Karpas-422 (cell line): ENCODE measurements at places on chromosomes 1 and 21. TPM values are rescaled to one million over a fixed set of nuclear protein-coding genes. Genes with fewer than 3 reads are reported as not detected.

DNA sequence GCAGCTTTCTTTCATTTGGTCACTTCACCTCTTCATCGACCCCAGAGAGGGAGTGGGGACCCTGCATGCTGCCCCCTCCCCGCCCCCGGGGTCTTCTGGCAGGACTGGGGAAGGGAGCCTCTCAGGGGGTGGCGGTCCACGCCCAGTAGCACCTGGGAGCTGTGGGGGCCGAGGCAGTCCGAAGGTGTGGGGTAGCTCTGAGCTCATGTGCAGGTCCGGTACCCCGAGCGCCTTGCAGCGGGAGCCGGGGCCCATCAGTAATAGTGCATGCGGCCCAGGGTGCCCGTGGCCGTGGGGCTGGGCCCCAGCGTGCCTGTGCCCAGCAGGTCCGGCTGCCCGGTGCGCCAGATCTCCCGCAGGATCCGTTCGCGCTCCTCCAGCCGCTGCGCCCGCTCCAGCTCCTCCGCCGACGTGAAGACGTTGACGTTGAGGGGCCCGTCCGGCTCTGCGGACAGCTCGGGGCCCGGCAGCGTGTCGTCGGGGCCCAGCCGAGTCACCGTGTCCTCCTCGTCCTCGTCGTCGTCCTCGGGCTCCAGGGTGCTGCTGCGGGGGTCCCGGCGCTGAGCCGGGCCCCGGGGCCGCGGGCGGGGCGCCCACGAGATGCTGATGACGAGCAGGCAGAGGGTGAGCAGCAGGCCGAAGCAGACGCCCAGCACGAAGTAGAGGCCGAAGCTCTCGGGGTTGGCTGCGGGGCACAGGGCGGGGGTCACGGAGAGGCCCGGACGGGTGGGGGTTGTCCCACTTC is 1.2 kb downstream of the EVA1B start:
- no peak for DNase-seq
- peak overlapping the region; percentile 63; the same call in 1 of the 2 replicates for H3K4me3 ChIP-seq
- H3K27me3 ChIP-seq: no peaks in the 10 kb centered on the region
- H3K4me1 ChIP-seq: peaks cover 24% of the 10 kb centered on the region
- H3K36me3 ChIP-seq: no peaks in the 10 kb centered on the region

DNA sequence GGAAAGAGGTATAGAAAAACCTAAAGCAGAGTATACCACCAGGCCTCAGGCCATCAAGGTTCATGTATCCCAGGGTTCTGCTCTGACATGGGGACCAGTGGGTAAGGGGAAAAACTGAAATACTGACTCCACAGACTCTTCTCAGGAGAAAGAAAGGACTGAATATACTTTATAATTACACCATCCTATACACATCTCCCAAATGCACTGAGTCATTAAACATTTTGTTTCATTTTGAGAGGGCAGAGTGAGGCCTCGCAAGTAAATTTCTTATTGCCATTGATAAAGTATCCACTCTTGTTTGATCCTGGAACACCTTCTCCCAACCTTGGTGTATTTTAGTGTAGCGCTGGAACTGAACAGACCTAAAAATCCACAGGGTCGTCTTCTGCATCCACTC is 247.9 kb downstream of the SLC45A1 start:
- peaks cover 2% of the 10 kb centered on the region for H3K4me1 ChIP-seq
- H3K27me3 ChIP-seq: no peaks in the 10 kb centered on the region
- no peak for DNase-seq
- no peaks in the 10 kb centered on the region for H3K36me3 ChIP-seq

DNA sequence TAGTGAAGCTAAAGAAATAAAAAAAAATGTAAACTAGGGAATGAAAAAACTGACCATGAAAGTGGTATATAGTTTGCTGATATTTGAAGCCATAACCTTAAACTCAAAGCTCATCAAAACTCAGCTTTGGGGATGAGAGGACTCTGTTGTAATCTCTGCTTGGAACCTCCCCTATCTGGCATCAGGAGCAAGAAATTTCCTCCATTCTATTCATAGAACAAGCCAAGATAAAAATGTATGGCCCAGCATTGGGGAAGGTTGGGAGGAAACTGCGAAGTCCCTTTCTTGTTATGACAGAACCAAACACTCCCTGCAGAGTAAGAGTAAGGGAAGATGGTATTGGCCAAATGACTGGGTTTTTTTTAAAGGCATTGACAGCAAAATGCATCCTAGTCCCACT is 35.6 kb downstream of the MCOLN2 start:
- H3K4me3 ChIP-seq: no peak overlapping the region
- no peaks in the 10 kb centered on the region for H3K4me1 ChIP-seq
- no peaks in the 10 kb centered on the region for H3K36me3 ChIP-seq
- H3K27me3 ChIP-seq: no peaks in the 10 kb centered on the region
- no peak overlapping the region for H3K27ac ChIP-seq

- no peak overlapping the region for H3K4me3 ChIP-seq
- no peaks in the 10 kb centered on the region; the same call in 1 of the 2 replicates for H3K4me1 ChIP-seq
- H3K27ac ChIP-seq: no peak overlapping the region
- DNase-seq: no peak
- H3K27me3 ChIP-seq: no peaks in the 10 kb centered on the region
Observed at GRCh38 chr1:10188133-10188650, 22.2 kb upstream of the KIF1B start.

DNA sequence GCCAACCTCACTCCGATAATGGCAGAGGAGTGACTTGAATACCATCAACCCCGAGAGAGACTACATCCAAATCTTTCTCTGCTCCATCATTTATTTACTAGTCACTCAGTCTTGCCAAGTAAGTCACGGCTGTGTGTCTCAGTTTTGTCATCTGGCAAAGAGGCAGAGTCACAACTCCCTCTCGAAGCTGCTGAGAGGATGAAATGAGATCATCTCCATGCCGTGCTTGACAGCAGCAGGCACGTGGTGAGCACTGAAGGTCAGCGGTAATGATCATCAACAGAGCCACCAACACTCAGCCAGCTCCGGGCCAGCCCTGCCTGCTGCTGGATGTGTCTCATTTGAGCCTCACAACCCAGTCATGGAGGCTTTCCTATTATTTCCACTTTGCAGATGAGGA is 19.9 kb downstream of the ALDH4A1 start:
- no peak overlapping the region for H3K27ac ChIP-seq
- no peaks in the 10 kb centered on the region for H3K4me1 ChIP-seq
- no peak overlapping the region for H3K4me3 ChIP-seq
- no peaks in the 10 kb centered on the region for H3K36me3 ChIP-seq
- no peak for DNase-seq

DNA sequence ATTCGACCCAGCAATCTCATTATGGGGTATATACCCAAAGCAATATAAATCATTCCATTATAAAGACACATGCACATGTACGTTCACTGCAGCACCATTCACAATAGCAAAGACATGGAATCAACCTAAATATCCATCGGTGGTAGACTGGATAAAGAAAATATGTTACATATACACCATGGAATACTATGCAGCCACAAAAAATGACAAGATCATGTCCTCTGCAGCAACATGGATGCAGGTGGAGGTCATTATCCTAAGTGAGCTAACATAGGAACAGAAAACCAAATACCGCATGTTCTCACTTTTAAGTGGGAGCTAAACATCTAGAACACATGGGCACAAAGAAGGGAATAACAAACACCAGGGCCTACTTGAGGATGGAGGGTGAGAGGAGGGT is 115.5 kb downstream of the PTPN14 start:
- H3K27me3 ChIP-seq: no peaks in the 10 kb centered on the region
- H3K4me1 ChIP-seq: peaks cover 48% of the 10 kb centered on the region
- no peak for DNase-seq
- H3K27ac ChIP-seq: no peak overlapping the region

DNA sequence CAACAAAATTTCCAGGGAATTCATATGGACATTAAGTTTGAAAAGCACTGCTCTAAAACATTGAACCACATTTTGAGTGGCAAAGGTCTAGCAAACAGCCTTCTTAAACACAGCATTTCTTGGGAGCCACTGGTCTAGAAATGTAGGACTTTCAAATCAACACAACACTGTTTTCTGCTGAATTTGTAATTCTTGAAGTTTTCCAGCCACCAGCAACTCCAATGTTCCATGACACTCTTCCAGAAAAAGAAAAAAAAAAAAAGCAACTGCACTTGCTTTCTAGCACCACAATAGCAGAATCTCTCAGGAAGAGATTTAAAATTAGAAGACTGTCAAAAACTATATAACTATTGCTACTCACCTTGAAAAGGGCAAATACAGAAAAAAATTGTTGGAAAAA is 4.5 kb downstream of the SYDE2 start:
- H3K27ac ChIP-seq: no peak overlapping the region
- DNase-seq: no peak
- H3K4me3 ChIP-seq: no peak overlapping the region
- H3K36me3 ChIP-seq: no peaks in the 10 kb centered on the region

DNA sequence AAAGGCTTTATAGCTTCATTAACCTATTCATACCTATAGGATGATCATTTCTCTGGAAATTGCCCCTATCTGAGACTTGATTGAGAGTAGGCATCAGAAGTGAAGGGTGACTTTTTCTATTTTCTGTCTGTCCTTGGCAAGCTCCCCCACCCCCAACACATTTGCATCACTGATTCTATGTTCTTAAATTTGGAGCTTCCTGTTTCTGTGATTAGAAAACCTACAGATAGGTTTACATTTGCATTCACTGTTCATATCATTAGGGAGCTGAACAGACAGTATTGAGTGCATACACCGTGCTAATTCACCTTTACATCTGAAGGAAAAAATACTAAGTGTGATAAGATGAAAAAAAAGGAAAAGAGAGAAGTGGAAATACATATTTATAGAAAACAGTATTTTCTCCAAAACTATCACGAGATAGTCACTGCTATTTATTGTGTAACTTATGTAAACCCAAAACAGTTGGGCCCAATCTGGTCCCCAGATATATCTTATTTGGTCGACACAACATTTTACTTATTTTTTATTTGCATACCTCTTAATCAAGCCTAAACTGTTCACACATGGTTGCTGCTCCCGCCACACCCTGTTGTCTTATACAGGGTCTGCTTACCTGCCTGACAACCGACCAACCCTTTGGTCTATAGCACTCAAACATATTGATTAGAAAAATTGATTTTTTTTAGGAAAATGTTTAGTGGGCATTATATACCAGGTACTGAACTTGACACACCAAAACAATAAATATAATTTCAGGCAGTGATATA is 218.8 kb downstream of the NTNG1 start:
- no peaks in the 10 kb centered on the region for H3K36me3 ChIP-seq
- H3K4me3 ChIP-seq: peak overlapping the region; percentile 46
- H3K27me3 ChIP-seq: no peaks in the 10 kb centered on the region
- peaks cover 46% of the 10 kb centered on the region for H3K4me1 ChIP-seq

DNA sequence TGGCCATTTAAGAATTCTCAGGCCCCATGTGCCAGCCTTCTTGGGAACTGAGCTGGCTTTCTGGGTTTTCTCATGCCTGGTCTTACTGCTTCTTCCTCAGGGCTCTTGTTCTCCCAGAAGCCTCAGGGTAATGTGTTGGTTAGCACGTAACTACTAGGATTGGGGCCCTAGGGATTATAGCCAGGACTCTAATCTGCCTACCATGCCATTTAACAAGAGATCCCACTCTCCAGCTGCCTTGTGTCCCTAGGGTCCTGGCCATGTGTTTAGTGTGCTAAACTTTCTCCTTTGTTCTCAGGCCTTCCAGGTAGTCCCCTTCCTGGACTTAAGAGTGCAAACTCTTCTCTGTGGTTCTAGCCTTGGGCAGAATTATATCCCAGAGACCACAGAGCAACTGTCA is 2.2 kb upstream of the SH3BGRL3 start:
- DNase-seq: peak; percentile 38
- H3K27ac ChIP-seq: peak overlapping the region; percentile 98
- H3K36me3 ChIP-seq: peaks cover 26% of the 10 kb centered on the region
- H3K4me1 ChIP-seq: peaks cover 54% of the 10 kb centered on the region
- H3K27me3 ChIP-seq: no peaks in the 10 kb centered on the region
- no peak overlapping the region for H3K4me3 ChIP-seq

DNA sequence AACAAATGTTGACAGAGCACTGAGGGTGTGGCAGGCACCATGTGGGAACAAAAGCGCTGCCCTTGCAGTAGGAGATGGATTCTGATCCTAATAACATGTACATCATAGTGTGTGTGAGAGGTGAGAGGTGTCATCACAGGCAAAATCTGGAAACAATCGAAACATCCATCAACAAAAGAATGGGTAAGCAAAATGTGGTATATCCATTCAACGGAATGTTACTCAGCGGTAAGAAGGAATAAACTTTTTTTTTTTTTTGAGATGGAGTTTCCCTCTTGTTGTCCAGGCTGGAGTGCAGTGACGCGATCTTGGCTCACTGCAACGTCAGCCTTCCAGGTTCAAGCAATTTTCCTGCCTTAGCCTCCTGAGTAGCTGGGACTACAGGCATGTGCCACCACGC is 112.3 kb downstream of the ACTL8 start:
- H3K27ac ChIP-seq: no peak overlapping the region
- H3K36me3 ChIP-seq: no peaks in the 10 kb centered on the region
- H3K4me3 ChIP-seq: no peak overlapping the region
- DNase-seq: no peak
- H3K4me1 ChIP-seq: no peaks in the 10 kb centered on the region

GRCh38 chr21:34878501-34878900 is 170.6 kb downstream of the RUNX1 start:
- H3K4me1 ChIP-seq: peaks cover 48% of the 10 kb centered on the region
- H3K27ac ChIP-seq: no peak overlapping the region
- peaks cover 8% of the 10 kb centered on the region; the same call in 1 of the 2 replicates for H3K36me3 ChIP-seq
- no peaks in the 10 kb centered on the region for H3K27me3 ChIP-seq
- no peak for DNase-seq

GRCh38 chr1:234683861-234684632 is 74.1 kb upstream of the IRF2BP2 start:
- no peak overlapping the region for H3K27ac ChIP-seq
- DNase-seq: no peak
- no peaks in the 10 kb centered on the region for H3K4me1 ChIP-seq

DNA sequence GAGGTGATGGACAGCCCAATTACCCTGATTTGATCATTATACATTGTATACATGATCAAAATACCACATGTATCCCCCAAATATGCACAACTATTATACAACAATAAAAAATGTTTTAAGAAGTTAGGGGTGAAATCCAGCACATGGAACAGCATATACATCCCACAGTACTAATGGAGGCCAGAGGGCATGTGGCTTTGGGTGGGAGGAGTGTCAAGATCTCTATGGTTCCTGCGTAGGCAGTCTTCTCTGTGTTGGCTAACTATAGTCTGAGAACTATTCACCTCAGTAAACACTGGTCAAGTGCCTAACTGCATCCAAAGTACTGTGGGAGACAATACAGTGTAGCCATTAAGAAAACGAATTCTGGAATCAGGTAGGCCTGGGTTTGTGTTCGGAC is 74.1 kb downstream of the GADD45A start:
- no peak overlapping the region for H3K4me3 ChIP-seq
- no peaks in the 10 kb centered on the region for H3K36me3 ChIP-seq
- no peak for DNase-seq
- peaks cover 20% of the 10 kb centered on the region for H3K4me1 ChIP-seq

Gene VWA5B1
- not detected in 2 replicates for total RNA-seq

Gene S100A2
- not detected in 2 replicates for total RNA-seq

Gene CFAP45
- 1.2 TPM in 1 of 2 replicates, not detected in the other for total RNA-seq

Gene FAM72D
- total RNA-seq: 9.5 and 18.6 TPM in 2 replicates
